ENCODE measurements at places on chromosomes 2 and 18. TPM values are rescaled to one million over a fixed set of nuclear protein-coding genes. Genes with fewer than 3 reads are reported as not detected.

RAB17 gene
- not detected for total RNA-seq

DNA sequence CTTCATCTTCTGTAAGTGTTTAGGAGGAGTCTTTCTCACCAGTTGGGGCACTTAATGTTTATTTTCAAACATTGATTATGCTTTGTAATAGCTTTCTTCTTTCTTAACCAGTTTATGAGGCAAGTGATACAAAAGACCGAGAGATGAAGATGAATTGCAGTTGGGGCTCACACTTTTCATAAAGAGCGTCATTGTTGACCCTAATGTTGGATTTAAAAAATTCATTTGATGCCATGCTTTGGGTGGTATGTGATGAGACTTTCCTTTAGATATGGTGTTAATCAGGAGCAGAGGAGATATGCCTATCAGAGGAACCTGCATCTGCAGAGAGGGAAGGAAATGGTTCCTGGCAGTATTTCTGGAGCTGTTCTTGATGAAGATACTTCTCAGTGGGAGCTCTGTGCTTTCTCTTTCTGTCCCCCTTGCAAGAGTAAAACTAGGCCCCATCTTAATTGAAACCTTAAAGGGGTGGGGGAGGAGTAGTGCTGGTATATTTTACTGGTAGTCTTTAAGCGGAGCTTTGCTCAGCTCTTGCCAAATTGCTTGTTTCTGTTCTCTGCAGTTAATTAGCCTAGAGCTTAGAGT, 2.3 kb downstream of the EML4 start:
- peak overlapping the region; percentile 1 for H3K27ac ChIP-seq
- H3K27me3 ChIP-seq, result no peaks in the 10 kb centered on the region
- H3K4me3 ChIP-seq, result peak overlapping the region; percentile 87

DNA sequence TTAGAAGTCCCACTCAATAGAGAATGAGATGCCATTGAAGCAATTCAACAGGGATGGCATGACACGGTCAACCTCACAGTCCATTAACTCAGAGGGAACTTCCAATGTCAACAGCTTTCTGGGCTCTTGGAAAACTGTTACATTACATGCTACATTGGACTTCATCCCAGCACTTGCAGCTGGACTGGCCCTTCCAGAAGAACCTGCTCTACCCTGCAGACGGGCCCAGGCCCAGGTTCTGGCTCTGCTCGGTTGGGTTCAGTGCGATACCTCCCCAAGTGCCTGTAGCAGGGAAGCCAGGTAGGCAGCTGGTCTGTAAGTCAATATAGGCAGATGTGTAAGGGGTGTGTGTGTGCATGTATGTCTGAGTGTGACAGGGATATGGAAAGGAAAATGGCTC, 12.9 kb downstream of the LAMA1 start:
- no peak overlapping the region for H3K4me3 ChIP-seq
- DNase-seq, result no peak
- H3K27ac ChIP-seq, result no peak overlapping the region
- H3K36me3 ChIP-seq, result no peaks in the 10 kb centered on the region
- no peaks in the 10 kb centered on the region for H3K4me1 ChIP-seq
- H3K27me3 ChIP-seq, result no peaks in the 10 kb centered on the region

- DNase-seq, result no peak
- no peaks in the 10 kb centered on the region for H3K36me3 ChIP-seq
- peak overlapping the region; percentile 79 for H3K27ac ChIP-seq
- H3K4me1 ChIP-seq, result peaks cover 47% of the 10 kb centered on the region
- no peaks in the 10 kb centered on the region for H3K27me3 ChIP-seq
These were observed 129.1 kb downstream of the ANKRD44 start for GRCh38 chr2:197181491-197181890.

GRCh38 chr2:232761301-232761907, 15.0 kb downstream of the KCNJ13 start:
- no peaks in the 10 kb centered on the region for H3K27me3 ChIP-seq
- peak; percentile 39 for DNase-seq
- H3K36me3 ChIP-seq, result peaks cover 48% of the 10 kb centered on the region
- H3K4me1 ChIP-seq, result peaks cover under 1% of the 10 kb centered on the region
- H3K4me3 ChIP-seq, result no peak overlapping the region
- H3K27ac ChIP-seq, result no peak overlapping the region

- no peaks in the 10 kb centered on the region for H3K4me1 ChIP-seq
- H3K4me3 ChIP-seq, result no peak overlapping the region
- H3K27me3 ChIP-seq, result no peaks in the 10 kb centered on the region
- H3K27ac ChIP-seq, result no peak overlapping the region
These were observed 318.9 kb upstream of the ACVR2A start for GRCh38 chr2:147525819-147526489.

GRCh38 chr2:109382951-109383350, 230.8 kb downstream of the SEPTIN10 start:
- no peak overlapping the region for H3K4me3 ChIP-seq
- no peaks in the 10 kb centered on the region for H3K36me3 ChIP-seq
- DNase-seq, result peak; percentile 94
- no peaks in the 10 kb centered on the region for H3K27me3 ChIP-seq

- H3K4me1 ChIP-seq, result no peaks in the 10 kb centered on the region
- no peak overlapping the region for H3K4me3 ChIP-seq
- H3K36me3 ChIP-seq, result no peaks in the 10 kb centered on the region
- no peak for DNase-seq
- no peaks in the 10 kb centered on the region for H3K27me3 ChIP-seq
These were observed 105.5 kb upstream of the RGPD4 start for GRCh38 chr2:107721178-107721577.

EGR4 gene
- not detected for total RNA-seq

DNA sequence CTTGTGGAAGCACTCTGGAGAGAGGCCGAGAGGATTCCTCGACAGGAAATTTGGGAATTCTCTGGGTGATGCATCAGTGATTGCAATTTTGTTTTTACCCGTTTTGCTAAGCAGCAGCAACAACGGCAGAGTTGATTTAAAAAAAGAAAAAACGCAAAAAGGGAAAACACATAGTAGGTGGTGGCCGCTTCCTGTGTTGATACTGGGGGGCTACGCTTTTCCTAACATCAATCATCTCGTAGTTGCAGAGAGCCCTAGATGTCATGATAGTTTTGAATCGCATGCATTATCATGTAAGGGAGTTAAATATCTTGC, 271 bp upstream of the RBM43 start:
- peak overlapping the region; percentile 85 for H3K4me3 ChIP-seq
- no peaks in the 10 kb centered on the region for H3K36me3 ChIP-seq
- DNase-seq, result no peak
- H3K27me3 ChIP-seq, result no peaks in the 10 kb centered on the region
- H3K4me1 ChIP-seq, result peaks cover 8% of the 10 kb centered on the region
- peak overlapping the region; percentile 78 for H3K27ac ChIP-seq

DNA sequence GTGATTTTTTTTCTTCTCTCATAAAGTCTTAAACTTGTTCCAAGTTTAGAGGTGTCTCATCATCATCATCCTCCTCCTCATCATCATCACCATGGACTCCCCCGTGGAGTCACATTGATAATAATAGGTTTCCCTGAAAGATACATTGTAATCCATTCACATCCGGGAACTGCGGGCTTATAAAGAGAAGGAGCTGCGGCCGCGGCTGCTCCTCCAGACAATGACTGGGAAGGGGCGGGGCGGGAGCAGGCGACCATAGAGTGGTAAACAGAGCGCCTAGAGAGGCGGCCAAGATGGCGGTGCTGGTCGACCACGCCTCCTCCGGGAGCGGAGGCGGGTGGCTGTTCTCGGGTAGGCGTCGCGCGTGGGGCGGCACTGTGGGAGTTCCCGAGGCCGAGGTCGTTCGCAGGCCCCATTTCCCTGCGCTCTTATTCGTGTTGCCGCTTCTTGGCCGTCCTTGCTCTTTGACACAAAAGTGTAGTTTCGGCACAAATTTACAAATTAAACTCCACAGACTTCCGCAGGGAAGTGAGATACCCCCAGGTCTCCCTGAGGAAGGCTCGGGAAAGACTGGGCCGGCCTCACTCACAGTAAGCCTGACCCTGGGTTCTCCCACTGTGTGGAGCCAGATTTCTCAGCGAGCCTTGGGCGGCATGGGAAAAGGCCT, 1.8 kb upstream of the TCF4 start:
- H3K27ac ChIP-seq, result peak overlapping the region; percentile 87
- peak; percentile 97 for DNase-seq
- no peaks in the 10 kb centered on the region for H3K36me3 ChIP-seq
- peaks cover 31% of the 10 kb centered on the region for H3K4me1 ChIP-seq

UGT1A6 gene
- total RNA-seq, result not detected

MBD1 gene
- 64.8 TPM for total RNA-seq

Measured in osteoblast (primary cell).